ENCODE measurements at places on chromosomes 11 and 22.

DNA sequence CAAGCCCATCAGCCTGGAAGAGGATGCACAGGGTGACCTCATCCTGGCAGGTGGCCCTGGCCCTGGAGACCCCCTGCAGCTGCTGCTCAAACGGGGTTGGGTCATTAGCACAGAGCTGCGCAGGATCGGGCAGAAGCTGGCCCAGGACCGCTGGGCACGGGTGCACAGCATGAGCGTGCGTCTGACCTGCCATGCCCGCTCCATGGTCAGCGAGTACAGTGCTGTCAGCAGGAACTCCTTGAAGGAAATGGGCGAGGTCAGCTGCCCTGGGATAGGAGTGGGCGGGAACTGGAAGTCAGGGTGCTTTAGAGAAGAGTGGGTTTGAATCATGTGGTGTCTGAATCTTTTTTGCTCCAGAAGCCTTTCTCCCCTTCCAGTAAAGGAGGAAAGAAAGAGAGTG, 61.1 kb downstream of the INSC start:
- no peak for DNase-seq

DNA sequence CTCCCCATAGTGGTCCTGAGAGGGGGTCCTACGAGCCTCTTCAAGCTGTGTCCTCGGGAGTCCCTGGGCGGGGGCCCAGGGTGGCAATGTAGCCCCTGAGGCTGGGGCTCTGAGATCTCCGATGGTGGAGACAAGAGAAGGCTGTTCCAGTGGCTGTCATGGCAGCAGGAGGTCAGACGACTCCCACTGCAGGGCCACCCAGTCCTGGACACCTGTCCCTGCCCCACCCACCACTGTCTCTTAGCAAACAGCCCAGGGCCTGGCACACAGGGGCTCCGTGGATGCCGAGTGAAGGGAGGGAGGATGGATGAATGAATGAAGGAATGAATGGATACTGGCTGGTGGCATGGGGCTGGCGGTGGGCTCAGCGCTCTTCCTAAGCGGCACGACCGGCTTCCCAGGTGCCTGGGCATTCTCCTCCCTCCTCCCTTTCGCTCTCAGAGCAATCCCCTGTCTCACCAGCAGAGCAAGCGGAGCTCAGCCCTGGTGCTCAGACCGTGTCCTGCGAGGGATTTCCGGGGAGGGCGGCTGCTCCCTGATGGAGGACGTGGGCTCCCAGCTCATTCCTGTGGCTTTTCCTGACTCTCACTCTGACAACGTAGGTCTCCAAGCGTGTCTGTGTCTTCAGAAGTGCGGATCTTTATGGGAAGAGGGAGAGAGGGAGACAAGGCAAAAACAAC, 1272.6 kb downstream of the BRD1 start:
- DNase-seq = no peak

- DNase-seq = no peak
Observed at GRCh38 chr11:93444617-93445073, 98.5 kb downstream of the SMCO4 start.

- no peak for DNase-seq
Observed at GRCh38 chr11:82771781-82772180, 38.1 kb upstream of the FAM181B start.

GRCh38 chr11:77411137-77411707, 62.7 kb downstream of the PAK1 start:
- peak; percentile 47 for DNase-seq

DNA sequence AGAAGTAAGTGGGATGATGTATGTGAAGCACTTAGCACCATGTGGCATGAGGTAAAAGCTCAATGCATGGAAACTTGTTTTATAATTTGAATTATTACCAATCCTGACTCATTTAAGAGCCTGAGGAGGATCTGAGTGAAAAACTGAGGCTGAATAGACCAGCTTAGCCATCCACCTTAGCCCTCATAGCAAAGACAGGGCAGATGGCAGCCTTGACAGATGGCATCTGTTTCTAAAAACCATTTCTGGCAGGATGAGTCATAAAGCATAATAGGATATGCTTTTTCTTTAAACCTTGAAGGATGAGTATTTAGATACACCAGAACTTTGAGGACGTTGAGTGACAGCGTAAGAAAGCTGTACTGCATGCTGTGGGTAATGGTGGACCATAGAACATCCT, 61.0 kb upstream of the NAV2 start:
- no peak for DNase-seq
